Activated CD4-positive, alpha-beta T cell treated with anti-CD3 and anti-CD28 coated beads for 36 hours (primary cell): ENCODE measurements at places on chromosomes 4 and X. TPM values are rescaled to one million over a fixed set of nuclear protein-coding genes. Genes with fewer than 3 reads are reported as not detected.

The EDA gene
- total RNA-seq, result 1.1 TPM

The LUZP4 gene
- not detected for total RNA-seq

The PLXNB3 gene
- total RNA-seq, result 2.4 TPM

The NPY1R gene
- total RNA-seq, result not detected

The TMEM154 gene
- total RNA-seq, result 15.2 TPM

The ALB gene
- total RNA-seq, result not detected

The ADH1B gene
- not detected for total RNA-seq

The PCYT1B gene
- 0.43 TPM for total RNA-seq

The MAGEC3 gene
- total RNA-seq, result not detected

The SLC34A2 gene
- not detected for total RNA-seq

The REPS2 gene
- not detected for total RNA-seq

The UNC5C gene
- not detected for total RNA-seq

The ANKRD50 gene
- total RNA-seq, result 0.42 TPM

The SCML2 gene
- total RNA-seq, result 2.9 TPM

The SPANXB1 gene
- total RNA-seq, result not detected

The LRBA gene
- 56.6 TPM for total RNA-seq

The PCDH18 gene
- not detected for total RNA-seq

The ADRA2C gene
- not detected for total RNA-seq

The F8A2 gene
- not detected for total RNA-seq

The GABRG1 gene
- total RNA-seq, result not detected

The SMIM10 gene
- total RNA-seq, result 0.30 TPM

The UCP1 gene
- total RNA-seq, result not detected

The LRCH2 gene
- not detected for total RNA-seq

The PRRG3 gene
- total RNA-seq, result not detected

The TCEAL7 gene
- not detected for total RNA-seq

The L1CAM gene
- 0.57 TPM for total RNA-seq

The PDZD4 gene
- total RNA-seq, result 4.3 TPM

The RAI2 gene
- 0.39 TPM for total RNA-seq

The VEGFD gene
- total RNA-seq, result not detected

The CEP135 gene
- 17.0 TPM for total RNA-seq

The GRPR gene
- total RNA-seq, result not detected

The ZNF330 gene
- 65.7 TPM for total RNA-seq

The GAGE12J gene
- total RNA-seq, result not detected

The YY2 gene
- 1.3 TPM for total RNA-seq

The SCML1 gene
- 7.3 TPM for total RNA-seq

The PROM1 gene
- 0.16 TPM for total RNA-seq

The ANAPC4 gene
- 31.2 TPM for total RNA-seq

The FHIP1A gene
- 0.39 TPM for total RNA-seq

The GCNA gene
- 3.5 TPM for total RNA-seq

The USP26 gene
- not detected for total RNA-seq

The RIBC1 gene
- 0.95 TPM for total RNA-seq

The LNX1 gene
- total RNA-seq, result not detected

The SMIM10L2A gene
- 0.16 TPM for total RNA-seq

The ADGRA3 gene
- 15.2 TPM for total RNA-seq

The IGFBP7 gene
- not detected for total RNA-seq

The MAGEA12 gene
- total RNA-seq, result not detected

The ZFYVE28 gene
- 8.7 TPM for total RNA-seq

The DNAAF6 gene
- total RNA-seq, result not detected
